Putamen (tissue), 1 donor: ENCODE measurements at places on chromosomes 5 and 9.

DNA sequence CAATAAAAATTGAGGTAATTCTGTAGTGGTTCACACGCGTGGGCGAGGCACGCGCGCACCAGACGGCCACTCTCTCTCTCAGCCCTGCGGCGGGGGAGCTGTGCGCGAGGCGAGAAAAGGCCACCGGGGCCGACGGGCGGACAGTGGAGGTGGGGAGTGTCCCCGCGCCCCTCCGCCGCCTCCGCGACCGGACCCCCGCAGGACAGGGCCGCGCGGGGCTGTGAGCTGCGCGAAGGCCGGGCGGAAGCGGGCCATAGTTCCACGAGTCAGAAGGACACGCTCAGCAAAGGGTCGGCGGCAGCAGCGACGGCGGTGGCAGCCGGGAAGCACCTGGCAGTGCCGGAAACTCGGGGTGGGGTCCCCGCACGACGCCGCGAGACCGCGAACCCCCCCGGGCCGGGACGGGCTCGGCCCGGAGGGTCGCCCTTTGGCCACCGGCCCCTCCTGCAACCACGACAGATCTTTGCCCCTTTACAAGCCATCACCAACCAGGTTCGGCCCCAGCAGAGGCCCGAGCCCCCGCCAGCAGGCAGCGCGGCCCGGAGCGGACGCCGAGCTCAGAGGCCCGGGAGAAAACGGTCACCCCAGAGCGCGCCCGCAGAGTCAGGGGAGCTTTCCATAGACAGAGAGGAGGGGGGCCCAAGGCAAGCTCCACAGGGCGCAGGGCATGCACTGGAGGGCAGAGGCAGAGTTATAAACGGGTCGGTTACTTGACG lies 60.9 kb downstream of the ZNF354C start:
- DNase-seq: no peak

GRCh38 chr5:157821822-157822622 lies 36.9 kb downstream of the CLINT1 start:
- no peak for DNase-seq

GRCh38 chr5:152171888-152172287 lies 233.2 kb downstream of the NMUR2 start:
- no peak for DNase-seq

DNA sequence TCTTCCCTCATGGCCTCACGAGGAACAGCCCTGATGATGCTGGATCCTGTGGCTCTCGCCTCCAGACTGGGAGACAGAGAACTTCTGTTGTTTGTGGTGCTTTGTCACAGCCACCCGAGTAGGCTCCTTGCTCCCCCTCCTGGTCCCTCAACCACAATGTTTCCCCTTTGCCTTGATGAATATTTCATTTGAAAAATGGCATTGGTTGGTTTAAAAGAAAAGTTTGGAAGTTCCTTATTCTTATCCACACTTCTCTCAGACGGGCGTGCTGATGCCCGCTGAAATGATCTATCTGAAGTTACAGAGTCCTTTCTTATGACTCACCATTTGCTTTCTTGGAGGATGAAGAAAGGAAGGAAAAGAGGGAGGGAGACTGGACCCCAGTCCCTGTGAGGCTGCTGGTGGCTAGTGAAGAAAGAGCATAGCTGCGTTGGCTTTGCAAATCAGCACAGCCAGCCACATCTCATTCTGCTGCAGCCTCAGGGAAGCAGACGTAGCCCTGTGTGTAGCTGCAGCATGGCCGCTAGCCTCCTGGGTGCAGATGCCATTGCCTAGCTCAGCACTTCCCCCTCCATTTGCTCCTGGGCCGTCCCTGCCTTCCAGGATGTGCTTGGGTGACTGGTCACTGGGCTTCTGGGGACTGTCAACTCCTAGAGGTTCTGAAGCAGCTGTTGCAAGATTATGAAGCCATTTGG lies 185.9 kb downstream of the ERCC6L2 start:
- DNase-seq: peak; percentile 63

DNA sequence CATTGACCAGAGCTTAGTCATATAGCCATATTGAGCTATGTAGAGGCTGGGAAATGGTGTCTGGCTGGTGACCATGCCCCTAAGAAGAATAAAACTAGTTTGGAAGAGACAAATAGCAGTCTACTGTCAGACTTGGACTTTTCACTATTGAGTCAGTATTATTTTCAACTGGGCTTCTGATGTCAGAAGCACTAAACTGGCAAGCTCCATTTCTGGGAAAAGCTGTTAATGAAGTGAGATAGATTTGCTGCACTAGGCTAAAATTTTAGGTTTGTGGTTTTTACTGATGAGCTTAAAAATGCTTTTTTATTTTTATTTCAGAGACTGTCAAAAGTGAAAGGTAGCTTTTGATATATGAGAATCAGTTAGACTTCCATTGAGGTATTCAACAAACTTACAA lies 220.2 kb downstream of the RAB3C start:
- DNase-seq: no peak

DNA sequence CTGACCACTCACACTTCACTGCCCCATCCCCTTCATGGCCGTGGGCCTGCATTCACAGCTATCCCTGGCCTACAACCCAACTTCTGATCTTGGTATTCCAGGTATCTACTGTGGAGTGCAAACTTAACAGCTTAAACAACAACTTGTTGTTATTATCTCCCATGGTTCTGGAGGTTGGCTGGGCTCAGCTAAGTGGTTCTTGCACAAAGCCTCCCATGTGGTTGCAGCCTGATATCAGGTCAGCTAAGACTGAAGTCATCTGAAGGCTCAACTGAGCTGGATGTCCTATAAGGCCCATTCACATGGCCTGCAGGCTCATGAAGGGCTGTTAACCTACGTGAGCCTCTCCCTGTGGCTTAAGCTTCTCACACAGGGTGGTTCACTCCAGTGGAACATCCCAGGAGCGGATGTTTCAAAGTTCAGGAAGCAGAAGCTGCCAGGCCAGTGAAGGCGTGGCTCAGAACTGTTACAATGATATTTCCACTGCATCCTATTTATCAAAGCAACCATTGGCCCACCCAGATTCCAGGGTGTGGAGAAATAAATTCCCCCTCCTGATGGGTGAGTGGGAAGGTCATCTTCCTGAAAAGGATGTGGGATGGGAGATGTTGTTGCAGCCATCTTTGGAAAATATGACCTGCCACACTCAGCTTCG lies 30.0 kb upstream of the TRIO start:
- no peak for DNase-seq

GRCh38 chr5:158589939-158590338 lies 509.8 kb downstream of the EBF1 start:
- DNase-seq: no peak

DNA sequence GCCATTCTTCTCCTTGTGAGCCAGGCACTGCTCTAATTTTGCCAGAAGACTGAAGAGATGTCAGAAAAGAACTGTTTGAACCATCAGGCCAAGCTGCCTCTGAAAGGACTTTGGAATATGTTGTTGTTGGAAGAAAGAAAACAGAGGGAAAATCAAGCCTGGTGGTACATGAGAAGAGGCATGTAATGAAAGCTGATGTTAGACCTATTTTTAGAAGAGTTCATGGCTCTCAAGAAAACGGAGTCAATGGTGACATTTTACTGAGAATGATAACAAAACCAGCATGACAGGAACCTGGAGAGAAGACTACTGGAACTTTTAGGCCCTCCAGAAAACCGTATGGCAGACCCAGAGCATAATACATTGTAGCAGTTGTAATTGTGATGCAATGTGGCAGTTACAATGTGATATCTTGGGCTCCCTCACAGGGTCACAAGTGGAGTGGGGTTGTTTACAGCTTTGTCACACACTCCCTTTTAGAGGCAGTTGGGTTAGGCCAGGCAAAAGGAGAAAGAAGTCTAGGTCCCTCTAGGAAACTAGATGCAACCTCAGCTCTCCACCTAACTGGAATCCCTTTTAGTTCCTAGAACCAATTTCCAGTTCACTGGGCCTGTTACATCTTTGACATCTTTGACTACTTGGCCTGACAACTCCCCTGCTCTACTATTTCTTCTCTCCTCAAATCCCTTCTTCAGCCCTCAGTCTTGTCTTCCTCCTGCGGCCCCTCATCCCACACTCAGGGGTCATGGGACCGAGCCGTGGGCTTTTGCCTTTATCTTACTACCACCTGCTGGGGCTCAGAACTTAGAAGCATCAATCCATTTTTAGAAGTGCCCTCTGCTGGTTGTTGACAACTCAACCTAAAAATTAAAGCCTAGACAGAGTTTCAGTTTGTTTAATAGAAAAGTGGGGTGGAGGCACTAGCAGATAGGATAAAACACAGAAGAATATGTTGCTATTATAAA lies 61.2 kb upstream of the JAK2 start:
- DNase-seq: no peak

DNA sequence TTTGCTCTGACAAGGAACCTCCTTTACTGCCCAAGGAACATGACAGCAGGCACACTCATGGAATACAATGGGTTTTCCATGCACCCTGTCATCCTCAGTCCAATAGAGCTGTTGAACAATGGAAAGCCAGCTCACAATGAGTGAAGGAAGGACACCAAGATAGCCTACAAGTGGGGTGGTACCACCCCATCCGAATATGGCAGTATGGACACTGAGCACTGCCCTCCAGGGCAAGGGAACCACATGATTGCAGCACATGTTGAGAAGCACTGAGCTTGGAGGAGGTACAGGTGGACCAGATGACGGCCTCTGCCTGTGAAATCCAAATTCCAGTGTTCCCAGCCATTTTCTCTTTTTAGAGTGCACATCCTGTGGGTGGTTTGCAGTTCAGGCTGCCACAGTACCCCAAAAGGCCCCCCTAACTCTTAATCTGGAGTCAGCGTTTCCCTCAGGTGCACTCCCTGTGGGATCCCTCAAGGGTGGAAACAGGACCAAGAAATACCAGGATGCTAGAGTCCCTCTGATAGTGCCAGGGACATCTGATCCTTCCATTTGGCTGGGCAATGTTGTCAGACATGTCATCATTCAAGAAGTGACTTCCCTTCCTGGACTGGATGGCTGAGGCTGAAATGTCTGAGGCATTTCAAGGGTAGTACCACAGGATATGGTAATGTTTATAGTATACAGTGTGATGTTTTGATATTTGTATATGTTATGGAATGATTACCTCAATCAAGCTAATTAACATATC lies 48.9 kb downstream of the SMC2 start:
- DNase-seq: no peak

DNA sequence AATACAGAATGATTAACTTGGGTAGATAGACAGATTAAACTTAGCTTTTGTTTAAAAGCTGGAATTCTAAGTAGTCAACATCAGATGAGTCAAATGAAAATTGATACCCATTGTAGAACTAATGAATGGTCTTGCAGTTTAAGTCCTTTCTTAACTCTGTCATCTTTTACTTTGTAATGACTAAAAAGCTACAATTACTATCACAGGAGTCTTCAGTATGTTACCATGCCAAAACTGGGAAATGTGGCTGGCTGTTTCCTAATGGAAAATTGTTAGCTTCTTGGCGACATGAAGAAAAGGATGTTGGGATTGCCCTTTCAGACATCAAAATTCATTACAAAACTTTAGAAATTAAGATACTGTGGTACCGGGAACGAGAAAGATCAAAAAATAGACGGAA lies 20.2 kb upstream of the ANXA1 start:
- DNase-seq: no peak

- peak; percentile 69 for DNase-seq
Observed at GRCh38 chr5:58922461-58923171, 339.7 kb downstream of the RAB3C start.

GRCh38 chr9:92961627-92962302 lies 14.4 kb downstream of the FGD3 start:
- DNase-seq: no peak

GRCh38 chr5:53856506-53856905 lies 296.1 kb downstream of the NDUFS4 start:
- no peak for DNase-seq

DNA sequence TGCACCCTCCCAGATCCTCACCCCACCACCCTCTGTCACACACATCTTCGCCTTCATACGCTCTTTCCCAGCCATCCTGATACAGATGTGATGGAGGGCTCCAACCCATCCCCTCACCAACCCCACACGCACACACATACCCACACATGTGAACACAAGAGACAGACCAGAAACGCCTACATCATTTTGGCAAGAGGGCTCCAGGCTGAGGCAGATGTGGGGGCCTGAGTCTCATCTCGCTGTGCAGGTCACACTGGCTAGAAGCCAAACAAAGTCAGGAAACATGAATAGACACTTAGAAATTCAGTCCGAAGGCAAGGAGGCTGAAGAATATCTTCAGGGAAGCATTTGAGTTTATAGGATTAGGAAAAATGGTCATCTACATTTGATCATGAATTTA lies 6.2 kb downstream of the PRDM12 start:
- no peak for DNase-seq

DNA sequence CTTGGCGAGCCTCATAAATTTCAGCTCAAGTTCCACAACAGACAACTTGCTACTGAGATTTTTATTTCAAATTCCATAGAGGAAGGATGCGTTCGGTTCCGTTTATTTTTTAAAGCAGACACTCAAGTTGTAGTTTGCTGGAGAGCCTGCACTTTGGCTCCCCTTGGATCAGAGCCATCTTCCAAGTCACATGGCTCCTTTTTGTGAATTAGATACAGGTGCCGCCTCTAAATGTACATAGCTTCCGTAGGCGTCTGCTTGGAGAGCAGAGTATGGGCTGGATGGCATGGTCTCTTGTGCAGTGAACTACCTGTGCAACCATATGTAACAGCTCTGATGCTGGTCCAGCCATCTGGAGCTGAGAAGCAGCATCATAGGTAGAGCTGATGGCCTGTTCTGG lies 73.9 kb upstream of the WWC1 start:
- no peak for DNase-seq

DNA sequence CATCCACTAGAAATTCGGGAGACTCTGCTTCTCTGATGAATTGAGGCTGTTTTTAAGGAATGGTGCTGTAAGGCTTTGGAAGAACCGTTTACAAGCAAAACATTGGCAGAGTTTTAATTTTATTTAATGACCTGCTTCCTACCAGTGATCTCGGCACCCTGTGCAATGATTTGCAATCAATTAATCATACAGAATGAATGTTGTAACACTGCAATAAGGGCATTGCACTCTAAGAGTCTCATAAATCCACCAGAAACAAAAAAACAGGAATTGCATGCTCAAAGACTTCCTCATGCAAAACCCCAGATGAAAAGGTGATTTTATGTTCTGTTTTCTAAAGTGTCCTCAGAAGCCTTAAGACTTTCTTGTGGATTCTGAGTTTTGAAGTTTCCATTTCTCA lies 295.7 kb downstream of the ARHGEF28 start:
- DNase-seq: no peak

DNA sequence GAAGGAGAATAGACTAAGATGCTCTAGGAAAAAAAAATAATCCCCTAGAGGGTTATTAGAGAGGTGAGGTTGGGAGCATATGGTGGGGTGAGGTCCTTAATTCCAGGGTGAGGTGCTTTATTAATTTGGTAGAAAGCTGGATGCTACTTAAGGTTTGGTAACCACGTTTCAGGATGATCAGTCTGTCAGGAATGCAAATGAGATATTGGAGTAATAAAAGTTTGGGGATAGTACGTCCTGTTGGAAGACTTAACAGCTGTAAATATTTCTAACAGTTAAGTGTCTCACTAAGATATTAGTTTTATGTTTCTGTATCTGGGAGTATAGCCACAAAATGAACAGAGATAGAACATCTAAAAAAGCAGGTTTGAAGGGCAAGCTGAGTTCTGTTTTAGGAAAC lies 578.9 kb downstream of the CETN3 start:
- no peak for DNase-seq

- no peak for DNase-seq
Observed at GRCh38 chr9:122718038-122718437, 5.8 kb upstream of the OR1L4 start.

- no peak for DNase-seq
Observed at GRCh38 chr9:137678202-137678601, 59.4 kb downstream of the EHMT1 start.

GRCh38 chr9:18007621-18008020 lies 428.8 kb downstream of the SH3GL2 start:
- DNase-seq: no peak

GRCh38 chr9:81879501-81879916 lies 48.7 kb upstream of the SPATA31D4 start:
- no peak for DNase-seq
